ENCODE measurements at places on chromosomes 1 and 21.

- DNase-seq: no peak
Observed at GRCh38 chr1:63704443-63704842, 69.4 kb upstream of the ROR1 start.

DNA sequence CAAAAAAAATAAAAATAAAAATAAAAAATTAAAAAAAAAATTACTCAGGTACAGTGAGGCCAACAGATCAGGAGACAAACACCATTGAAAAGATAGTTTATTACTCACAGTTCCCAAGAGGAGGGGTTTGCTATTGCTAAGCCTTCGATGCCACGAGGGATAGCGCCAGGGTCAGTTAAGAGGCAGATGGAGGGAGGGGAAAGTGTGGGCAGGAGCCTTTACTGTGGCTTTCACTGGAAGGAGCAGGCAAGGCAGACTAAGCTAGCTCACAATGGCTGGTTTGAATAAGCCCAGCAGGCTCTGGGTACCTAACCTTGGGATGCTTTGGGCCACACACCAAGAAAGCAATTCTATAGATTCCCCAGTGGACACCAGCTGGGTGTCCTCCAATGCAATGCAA is 12.7 kb upstream of the RNF187 start:
- DNase-seq: no peak

DNA sequence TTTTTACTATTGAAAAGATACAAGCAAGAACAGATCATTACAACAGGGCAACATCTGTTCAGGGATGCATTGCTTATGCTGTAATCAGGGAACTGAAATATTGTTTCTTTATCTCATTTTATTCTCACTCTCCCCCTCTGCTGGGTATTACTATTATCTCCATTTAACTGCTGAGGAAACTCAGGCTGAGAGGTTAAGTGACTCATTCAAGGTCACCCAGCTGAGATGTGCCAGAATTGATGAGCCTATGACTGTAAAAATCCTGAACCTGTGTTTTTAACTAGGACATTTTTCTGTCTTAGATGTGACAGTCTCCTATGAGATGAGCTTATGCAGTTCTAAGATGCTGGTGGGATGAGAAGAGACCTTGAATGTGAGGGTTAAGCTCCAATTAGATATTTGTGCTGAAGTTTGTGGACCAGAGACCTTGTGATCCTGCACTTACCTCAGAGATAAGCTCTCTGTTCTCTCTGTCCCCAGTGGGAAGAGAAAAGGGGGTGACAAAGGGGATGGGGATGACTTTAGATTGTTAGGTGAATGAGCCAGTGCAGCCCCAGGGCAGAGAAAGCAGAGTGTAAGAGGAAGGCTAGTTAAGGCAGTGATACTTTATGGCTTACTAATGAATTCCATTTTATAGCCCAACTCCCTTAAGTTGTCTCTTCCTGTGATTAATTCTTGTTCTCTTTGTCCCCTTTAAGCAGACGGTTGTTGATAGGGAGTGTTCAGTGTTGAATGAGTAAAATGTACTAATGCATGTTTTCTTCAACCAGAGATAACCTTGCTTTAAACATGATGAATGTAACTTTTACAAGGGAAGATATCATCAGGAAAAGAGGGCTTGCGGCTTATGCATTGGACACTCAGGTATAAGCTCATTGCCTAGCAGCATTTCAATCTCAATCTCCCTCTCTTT is 111.4 kb downstream of the HLX start:
- peak; percentile 62 for DNase-seq

- no peak for DNase-seq
Observed at GRCh38 chr1:236302941-236303340, 21.2 kb upstream of the ERO1B start.

GRCh38 chr1:12314333-12314903 is 84.6 kb downstream of the VPS13D start:
- no peak for DNase-seq

GRCh38 chr1:2452201-2452931 is 23.7 kb upstream of the PLCH2 start:
- DNase-seq: no peak

GRCh38 chr1:10415211-10415930 is 14.9 kb upstream of the CENPS start:
- no peak for DNase-seq

DNA sequence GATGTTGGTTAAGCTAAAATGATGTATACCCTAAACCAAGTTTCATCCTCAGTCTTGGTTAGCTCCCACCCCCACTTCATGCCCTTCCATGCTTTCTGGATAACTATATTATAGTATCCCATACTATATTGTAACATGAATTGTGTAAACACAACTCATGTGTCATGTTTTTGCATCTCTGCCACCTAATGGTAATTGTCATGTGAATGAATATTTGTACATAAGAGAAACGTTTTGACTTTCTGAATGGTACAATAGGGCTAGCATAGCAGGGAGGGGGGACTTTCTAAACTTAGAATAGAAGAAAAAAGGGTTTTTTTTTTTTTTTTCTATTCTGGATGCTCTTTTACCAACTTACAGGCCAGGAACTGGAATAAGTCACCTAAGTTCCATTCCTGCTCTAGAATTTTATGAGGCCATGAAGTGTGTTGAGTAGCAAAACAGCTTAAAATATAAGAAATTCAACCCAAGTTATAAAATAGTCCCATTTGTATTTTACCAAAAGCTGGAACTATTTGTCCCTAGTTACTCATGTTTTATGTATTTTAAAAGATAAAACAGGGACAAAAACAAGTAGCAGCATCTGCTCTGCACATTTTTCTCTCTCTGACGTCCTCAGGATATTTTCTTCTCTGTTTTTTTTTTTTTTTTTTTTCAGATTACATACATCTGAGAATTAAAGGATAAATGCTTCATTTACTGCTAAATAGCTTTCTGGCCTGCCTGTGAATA is 77.4 kb downstream of the HLX start:
- peak; percentile 63 for DNase-seq

DNA sequence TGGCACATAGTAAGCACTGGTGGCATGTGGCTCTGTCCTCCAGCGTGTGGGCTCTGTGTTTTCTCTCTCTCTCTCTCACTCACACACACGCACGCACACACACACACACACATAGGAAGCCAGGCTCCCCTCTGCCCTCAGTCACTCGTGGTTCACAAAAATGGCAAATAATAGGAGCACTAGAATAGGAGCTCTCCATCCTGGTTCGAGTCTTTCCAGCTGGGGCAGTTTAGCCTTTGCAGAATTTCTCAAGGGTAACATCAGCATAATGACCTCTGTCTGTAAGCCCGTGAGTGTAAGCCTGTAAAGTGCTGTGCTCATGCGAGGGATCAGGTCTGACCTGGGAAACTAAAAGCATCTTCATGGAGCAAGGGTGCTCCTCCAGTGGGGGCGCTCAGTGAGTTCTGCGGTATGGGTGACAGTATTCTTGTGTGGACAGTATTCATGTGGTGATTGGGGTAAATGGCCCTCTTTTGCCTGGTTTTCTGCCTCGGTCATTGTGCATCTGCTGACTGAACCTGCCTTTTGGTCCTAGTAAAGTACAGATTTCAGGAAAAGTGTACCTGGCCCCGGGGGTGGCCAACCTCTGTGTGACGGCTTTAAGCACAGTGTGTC is 842 bp upstream of the ZC3H12A start:
- DNase-seq: no peak

- DNase-seq: no peak
Observed at GRCh38 chr21:31656199-31657095, 3.0 kb upstream of the SOD1 start.

- no peak for DNase-seq
Observed at GRCh38 chr1:222068937-222069336, 327.0 kb upstream of the DUSP10 start.

DNA sequence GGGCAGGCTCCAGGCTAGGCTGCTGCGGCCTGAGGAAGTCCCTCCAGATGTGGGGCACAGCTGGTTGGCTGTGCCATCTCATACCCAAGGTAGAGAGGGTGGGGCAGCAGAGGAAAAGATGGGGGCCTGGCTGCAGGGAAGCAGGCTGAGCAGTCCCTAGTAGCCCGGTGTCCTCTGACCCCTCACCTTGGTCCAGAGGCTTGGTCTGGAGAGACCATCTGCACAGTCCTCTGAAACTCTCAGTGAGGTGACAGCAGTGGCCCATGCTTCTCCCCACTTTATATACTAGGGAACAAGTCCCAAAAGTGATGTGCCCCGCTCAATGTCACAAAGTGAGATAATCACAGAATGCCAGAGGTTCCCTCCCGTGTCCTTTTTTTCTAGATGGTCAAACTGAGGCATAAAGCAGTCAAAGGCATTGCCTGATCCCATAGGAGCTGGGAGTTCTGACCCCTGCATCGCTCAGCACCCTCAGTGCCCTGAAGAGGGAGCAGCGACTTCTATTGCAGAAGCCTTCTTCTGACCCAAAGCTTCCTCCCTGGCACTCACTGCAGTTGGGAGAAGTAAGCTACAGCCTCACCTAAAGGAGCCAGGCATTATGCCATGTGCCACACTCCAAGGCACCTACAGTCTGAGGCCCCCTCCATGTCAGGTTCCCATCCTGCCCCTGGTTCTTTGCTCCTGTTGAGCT is 45.5 kb downstream of the TRABD2B start:
- no peak for DNase-seq

GRCh38 chr1:40264354-40264781 is 6.3 kb downstream of the ZMPSTE24 start:
- DNase-seq: no peak

- DNase-seq: no peak
Observed at GRCh38 chr1:3453891-3454810, at the start of gene ARHGEF16. Gene ARHGEF16, plus strand, starts transcription at chr1:3454665. Its CDS starts 8,420 bp downstream, at chr1:3463085.

GRCh38 chr1:85315789-85316188 is 39.4 kb upstream of the BCL10 start:
- no peak for DNase-seq

DNA sequence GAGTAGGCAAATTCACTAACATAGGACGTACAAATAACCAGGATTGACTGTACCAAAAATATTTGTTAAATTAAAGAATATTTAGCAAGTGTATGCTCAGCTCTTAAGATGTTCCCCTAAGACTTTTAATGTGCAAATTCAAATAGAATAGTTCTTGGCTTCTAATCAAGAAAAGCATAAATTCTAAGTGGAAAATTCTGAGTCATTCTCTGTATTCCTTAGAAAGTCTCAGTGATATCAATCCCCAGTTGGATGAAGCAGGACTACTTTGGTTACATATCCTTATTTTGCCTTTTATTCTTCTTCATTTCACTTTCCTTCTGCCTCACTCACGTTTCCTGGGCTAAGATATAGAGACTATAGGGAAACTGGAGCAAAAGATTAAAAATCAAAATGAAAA is 130.2 kb downstream of the IFI44 start:
- DNase-seq: no peak

- DNase-seq: no peak
Observed at GRCh38 chr1:20100632-20101355, 18.5 kb downstream of the PLA2G2D start.

GRCh38 chr1:86218859-86219258 is 62.3 kb upstream of the COL24A1 start:
- no peak for DNase-seq

- DNase-seq: no peak
Observed at GRCh38 chr1:37037690-37038089, 3.4 kb upstream of the GRIK3 start.

GRCh38 chr1:163535807-163536206 is 214.1 kb downstream of the NUF2 start:
- DNase-seq: peak; percentile 54

- DNase-seq: no peak
Observed at GRCh38 chr21:41479686-41480085, 28.3 kb downstream of the TMPRSS2 start.

GRCh38 chr21:35007348-35007747 is 41.8 kb downstream of the RUNX1 start:
- no peak for DNase-seq

Data from HFF-Myc (cell line).